ENCODE measurements at places on chromosomes 16 and 17. TPM values are rescaled to one million over a fixed set of nuclear protein-coding genes. Genes with fewer than 3 reads are reported as not detected.

KIF19 gene
- 1.6 TPM for total RNA-seq

GRCh38 chr17:30345527-30346075 is 11.7 kb upstream of the TMIGD1 start:
- no peak for DNase-seq

DNA sequence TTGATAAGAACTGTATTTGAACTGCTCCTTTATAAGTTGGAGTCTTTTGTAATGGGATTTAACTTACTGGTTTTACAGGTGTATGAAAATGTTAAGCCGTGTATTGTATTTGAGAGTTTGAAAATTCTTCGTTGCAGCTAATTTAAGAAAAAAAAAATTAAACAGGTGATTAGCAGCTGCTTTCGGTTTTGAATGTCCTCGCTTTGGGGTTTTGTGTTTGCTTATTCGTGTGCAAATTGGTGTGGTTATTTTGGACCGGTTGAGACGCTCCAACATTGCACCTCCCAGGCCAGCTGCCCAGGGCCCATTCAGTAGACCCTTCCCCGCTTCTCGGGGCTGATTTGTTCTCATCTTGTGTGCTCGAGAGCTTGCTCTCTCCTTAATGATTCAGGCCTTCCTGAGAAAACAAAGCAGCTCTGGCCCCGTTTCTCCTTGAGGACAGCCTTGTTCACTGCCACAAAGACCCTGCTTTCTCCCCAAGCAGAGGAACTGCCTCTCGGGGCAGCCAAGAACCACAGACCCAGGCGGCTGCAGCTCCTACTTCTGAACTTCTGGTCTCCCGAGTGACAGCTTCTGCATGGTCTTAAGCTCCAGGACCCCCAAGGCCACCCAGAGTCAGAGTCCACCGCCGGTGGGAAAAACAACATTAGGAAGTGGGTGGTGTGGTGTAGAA is 100.5 kb downstream of the MSI2 start:
- DNase-seq, result no peak

TPSD1 gene
- 0.91 TPM for total RNA-seq

OR2C1 gene
- not detected for total RNA-seq

CDYL2 gene
- total RNA-seq, result 7.1 TPM

SLC22A31 gene
- total RNA-seq, result 0.27 TPM

DNA sequence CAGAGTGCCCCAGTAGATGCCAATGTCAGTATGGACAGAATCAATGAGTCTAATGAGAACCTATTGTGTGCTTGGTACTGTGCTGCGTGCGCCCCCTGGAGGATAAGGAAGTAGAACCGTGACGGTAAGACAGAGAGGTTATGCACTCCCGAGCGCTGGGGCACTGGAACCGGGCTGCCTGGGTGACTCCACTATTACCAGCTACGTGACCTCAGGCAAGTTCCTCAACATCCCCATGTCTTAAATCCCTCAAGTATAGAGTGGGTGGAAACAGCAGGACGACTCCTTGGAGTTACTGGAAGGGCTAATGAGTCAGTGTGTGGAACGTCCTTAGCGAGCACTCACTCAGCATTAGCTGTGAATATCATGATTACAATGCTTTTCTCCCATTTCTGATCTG is 16.2 kb downstream of the CHST4 start:
- DNase-seq, result peak; percentile 45

DNA sequence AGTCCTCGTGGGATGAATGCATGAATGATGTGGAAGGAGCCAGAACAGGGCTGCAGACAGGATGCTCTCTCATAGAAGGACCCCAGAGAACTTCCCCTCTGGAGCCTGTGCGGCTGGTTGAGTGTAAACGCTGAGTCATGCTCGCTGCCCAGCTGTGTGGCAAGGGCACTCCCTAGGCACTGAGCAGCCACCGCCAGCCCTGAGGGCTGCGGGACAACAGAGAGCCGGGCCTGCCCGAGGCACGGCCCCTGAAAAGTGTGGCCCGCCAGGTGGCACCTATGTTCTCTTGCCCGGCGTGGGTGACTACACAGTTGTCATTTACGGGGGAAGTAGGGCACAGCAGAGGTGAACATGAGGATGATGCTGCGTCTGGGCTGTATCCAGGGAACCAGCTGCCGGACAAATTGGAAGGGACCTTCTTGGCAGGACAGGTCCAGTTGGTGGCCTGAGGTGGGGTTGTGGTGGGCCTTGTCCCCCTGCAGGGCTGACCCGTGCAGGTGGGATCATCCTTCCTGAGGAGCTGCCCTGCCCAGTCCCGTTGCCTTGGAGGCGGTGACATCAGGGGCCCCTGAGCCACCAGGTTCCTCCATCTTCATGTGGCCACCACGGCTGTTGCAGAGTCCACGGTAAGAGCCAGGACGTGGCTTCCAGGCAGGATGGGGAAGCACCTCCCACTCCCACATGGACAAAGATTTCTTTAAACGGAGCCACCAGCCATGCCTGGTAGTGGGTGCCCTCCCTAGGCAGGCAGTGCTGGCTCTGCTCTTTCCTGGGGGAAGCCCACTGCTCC is 94.8 kb upstream of the CBX4 start:
- no peak for DNase-seq

DNA sequence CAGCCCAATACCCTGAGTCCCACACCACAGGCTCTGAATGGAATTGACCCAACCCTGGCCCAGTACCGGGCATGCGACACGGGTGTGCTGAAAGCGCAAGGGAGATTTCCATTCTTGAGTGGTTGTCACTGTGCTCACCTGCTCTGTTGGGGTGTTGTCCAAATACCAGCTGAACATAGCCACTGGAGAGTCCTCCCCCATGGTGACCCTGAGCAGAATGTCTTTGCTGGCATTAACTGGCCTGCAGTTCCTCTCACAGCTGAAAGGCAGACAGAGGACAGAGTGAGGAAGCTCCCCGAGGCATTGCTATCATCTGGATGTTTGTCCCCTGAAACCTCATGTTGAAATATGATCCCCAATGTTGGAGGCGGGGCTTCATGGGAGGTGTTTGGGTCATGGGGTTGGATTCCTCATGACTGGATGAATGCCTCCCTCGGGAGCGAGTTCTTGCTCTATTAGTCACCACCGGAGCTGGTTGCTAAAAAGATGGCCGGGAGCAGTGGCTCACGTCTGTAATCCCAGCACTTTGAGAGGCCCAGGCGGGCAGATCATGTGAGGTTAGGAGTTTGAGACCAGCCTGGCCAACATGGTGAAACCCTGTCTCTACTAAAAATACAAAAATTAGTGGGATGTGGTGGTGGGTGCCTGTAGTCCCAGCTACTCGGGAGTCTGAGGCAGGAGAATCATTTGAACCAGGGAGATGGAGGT is 57.3 kb upstream of the BCO1 start:
- peak; percentile 88 for DNase-seq

KRT9 gene
- total RNA-seq, result not detected

HCRT gene
- not detected for total RNA-seq

DNA sequence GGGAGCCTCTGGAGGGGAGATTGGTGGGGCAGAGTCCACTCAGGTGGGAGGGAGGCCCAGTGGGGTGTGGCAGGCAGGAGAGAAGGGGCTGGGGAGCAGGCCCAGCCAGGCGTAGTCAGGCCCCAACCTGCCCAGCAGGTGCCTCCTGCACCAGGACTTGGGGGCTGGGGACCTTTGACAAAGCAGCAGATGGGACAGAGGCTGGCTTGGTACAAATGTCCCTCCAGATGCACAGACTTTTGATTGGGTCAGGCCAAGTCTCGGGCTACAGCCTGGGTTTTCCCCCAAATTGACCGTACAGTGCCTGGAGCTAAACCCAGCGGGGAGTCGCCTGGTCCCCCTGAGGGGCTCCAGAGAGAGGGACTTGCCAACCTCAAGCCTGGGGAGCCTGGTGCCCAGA is 411 bp downstream of the GGT6 start:
- DNase-seq, result no peak

- DNase-seq, result no peak
These were observed 42.4 kb upstream of the TAC4 start for GRCh38 chr17:49890077-49890821.

UBB gene
- total RNA-seq, result 1,163 TPM

KLHL10 gene
- total RNA-seq, result 0.32 TPM

GRCh38 chr16:87853411-87854052 is 15.8 kb downstream of the SLC7A5 start:
- peak; percentile 96 for DNase-seq

- DNase-seq, result no peak
These were observed 28.2 kb downstream of the ZNF652 start for GRCh38 chr17:49333804-49334203.

- no peak for DNase-seq
These were observed 220.0 kb downstream of the ZNF423 start for GRCh38 chr16:49635591-49636581.

DNA sequence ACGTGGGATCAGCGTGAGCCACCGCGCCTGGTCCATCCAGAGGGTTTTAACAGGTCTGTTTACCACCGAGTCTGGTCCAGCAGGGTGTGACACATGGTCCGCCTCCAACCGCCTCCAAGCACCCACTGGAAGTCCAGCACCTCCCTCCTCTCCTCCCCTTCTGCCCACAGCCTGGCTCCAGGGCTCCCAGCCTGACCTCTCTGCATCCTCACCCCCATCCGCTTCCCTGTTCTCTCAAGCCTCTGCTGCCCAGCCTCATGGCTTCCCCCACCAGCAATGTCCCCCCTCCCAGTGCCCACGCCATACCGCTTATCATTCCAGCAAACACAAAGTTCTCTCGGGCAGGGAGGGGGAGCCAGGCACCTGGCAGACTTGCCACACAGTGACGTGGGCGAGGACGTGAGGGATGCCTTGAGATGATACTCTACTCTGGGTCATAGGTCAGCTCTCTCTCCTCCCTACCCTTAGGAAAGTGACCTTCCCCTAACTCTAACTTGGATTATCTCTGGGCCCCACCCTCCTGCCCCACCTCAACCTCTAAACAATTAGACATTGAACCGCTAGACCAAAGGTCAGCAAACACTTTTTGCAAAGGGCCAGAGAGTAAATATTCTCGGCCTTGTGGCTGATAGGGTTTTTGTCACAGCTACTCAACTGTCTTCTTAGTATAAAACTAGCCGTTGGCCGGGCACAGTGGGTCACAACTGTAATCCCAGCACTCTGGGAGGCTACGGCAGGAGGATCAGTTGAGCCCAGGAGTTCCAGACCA is 23.1 kb downstream of the CDC42EP4 start:
- DNase-seq, result peak; percentile 75

- no peak for DNase-seq
These were observed 116.0 kb downstream of the SALL1 start for GRCh38 chr16:51035110-51035498.

GRCh38 chr17:18039535-18040260 is 490 bp downstream of the GID4 start:
- DNase-seq, result peak; percentile 35

GPR142 gene
- total RNA-seq, result 0.15 TPM

CCL4 gene
- 2.3 TPM for total RNA-seq

GRCh38 chr16:27404163-27404823 is 2.3 kb downstream of the IL21R start:
- no peak for DNase-seq

TPSB2 gene
- total RNA-seq, result 18.9 TPM

DNA sequence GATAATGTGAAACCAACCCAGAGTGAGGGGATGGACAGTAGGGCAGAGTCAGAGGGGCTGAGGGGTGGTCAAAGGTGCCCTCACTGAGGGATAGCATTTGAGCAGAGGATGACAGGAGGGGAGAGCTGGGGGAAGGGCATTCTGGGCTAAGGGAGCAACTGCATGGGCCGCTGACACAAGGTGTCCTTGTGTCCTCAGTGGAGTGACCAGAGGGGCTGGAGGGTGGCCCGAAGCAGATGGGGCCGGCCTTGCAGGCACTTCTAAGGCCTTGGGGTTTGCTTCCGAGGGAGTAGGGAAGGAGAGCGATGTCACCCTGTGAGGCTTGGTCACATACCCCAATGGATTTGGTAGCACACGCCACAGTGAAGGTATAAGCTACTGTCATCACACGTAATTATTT is 10.0 kb downstream of the NUBP1 start:
- DNase-seq, result no peak

DNA sequence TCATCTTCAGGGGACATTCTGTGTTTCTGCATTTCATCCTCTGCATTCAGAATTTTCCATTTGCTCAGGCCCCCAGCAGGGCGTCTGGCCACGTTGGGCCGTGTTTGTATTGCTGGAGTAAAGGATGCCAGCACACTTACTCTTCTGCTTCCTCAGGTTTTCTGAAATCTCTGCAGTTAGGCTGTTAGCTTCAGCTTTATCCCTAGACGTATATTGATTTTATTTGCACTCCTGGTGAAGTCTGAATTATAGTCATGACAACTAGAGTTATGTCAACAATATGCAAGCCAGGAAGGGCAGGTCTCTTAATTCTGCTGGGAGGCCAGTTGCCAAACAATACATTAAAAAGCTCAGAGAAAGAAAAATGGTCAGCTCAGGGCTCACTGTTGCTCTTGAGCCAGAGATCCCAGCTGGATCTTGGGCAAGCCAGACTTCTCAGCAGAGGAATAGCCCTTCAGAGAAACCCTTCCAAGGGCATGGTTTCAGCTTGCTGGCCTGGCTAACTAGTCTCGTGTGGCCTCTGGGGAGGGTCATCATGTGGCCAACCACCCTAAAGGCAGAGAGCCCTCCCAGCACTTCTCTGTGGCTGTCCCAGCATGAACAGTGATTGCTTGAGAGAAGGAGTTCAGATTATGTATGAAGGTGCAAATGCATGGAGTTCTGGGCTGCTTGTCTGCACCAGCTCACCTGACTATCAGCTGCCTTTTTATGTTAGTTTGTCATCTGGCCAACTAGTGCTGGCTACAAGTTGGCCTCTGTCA is 110.2 kb upstream of the CACNG5 start:
- no peak for DNase-seq

DNA sequence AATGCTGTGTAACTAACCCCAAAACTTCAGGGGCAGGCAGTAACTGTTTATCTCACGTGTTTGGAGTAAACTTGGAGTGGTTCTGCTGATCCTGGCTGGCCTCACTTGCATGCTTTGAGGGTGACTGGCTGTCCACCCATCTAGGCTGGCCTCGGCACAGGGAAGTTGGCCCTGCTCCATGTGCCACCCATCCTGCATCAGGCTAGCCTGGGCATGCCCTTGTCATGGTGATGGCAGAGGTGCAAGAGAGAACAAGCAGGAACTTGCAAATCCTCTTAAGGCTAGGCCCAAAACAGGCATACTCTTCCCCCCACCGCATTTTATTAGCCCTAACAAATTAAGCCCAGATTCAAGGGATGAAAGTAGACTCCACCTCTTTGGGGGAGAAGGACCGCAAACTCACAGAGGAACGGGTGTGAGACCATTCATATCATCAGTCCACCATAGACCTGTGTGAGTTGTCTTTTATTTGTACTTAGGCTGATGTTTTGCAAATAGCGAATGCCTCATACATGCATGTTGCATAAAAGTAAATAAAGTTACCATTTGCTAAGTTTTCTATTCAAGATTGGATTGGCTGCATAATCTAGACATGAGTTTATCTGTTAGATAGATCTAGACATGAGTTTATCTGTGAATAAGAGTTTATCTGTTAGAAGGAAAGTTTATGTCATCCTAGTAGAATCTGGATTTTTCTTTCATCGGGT is 221.0 kb downstream of the CCDC182 start:
- DNase-seq, result peak; percentile 46

GRCh38 chr17:64164596-64165285 is 34.8 kb upstream of the ERN1 start:
- no peak for DNase-seq

GRCh38 chr17:39404542-39405378 is 3.3 kb upstream of the FBXL20 start:
- DNase-seq, result no peak

FUS gene
- total RNA-seq, result 192 TPM
